ENCODE measurements at places on chromosomes 2 and 18.

- no peak for DNase-seq
Measured at GRCh38 chr2:217742841-217743240, 260.0 kb downstream of the TNS1 start.

- no peak for DNase-seq
Measured at GRCh38 chr2:36489281-36489680, 108.7 kb downstream of the FEZ2 start.

GRCh38 chr2:173749315-173749714 is 215.9 kb downstream of the SP3 start:
- DNase-seq, result no peak

- no peak for DNase-seq
Measured at GRCh38 chr2:48221846-48222516, 308.0 kb upstream of the STON1 start.

All from activated T-cell treated with anti-CD3 and anti-CD28 coated beads for 48 hours (primary cell).